ENCODE measurements at places on chromosomes 6 and 20.
A peak's percentile ranks its signal among the peaks of the same experiment; 100 is the strongest.

GRCh38 chr6:68826501-68826900 is 191.4 kb downstream of the ADGRB3 start:
- DNase-seq, result no peak

- peak; percentile 7 for DNase-seq
These were observed 4.6 kb downstream of the OR2H2 start for GRCh38 chr6:29589423-29590048.

DNA sequence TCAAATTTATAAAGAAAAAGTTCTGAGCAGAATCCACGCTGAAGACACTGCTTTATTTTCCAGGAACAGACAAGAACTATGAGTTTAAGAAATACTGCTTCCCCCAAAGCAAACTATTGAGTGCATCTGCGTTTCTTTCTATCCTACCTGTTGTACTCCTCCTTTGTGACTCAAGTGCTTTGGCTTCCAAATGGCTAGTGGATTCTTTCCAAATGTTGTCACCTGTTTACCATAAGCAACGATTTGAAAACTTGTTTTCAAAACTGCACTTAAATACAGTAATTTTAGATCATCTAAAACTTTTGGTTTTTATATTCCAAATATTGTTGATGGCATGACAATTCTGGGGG is 9.5 kb downstream of the PXDC1 start:
- DNase-seq, result no peak

- DNase-seq, result no peak
These were observed 3.9 kb upstream of the TEAD3 start for GRCh38 chr6:35500782-35501181.

DNA sequence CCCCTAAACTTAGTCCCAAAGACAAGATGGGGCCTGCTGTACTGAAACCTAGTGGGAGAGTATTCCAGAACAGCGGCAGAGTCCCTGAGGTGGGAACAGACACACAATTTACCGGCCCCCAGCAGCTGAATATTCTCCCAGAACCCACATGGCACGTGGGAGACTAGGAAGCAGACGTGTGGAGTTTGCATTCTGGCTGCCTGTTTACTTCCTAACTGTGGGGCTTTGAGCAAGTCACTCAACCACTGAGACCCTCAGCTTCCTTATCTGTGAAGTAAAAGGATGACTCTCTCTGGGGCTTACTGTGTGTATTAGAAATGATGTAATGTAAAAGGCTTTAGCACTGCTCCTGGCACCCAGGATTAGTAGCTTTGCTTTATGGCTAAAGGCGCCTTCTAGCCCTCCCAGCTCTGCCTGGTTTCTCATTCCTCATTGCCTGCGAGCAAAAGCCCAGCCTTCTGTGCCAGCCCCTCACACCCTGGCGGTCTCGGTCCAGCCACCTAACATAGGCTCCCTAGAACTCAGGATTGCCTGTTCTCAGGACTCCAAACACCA is 353.1 kb downstream of the CDC5L start:
- DNase-seq, result no peak

DNA sequence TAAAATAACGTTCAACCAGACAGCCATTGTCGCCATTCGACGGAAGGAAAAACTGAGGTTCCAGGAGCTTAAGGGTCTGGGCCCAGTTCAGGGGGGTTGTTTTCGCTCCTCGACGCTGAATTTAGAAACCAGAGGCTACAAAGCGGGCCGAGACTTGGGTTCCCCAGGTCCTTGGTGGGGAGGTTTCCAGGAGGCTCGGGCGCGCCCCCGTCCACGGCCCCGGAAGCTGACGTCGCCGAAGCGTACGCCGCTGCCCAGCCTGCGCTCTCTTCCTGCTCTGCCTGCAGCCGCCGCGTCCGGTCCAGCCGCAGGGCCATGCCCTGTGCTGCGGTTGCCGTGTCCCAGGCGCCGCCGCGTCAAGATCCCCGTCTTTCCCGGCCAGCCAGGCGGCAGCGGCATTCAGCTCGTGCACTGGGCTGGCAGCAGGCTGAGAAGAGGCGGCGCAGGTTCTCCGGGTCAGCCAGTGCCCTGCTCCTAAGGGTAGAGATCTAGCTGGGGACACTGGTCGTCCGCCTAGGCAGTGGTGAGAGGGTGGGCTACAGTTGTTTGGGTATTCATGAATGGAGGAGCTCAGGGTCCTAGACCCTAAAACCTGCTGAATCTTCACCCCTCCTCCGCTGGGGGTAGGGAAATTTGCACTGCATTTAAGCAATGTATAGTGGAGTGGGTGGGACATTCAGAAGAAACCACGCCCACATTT is 901 bp upstream of the TRIM26 start:
- DNase-seq, result peak; percentile 65
